HTR-8/SVneo (cell line): ENCODE measurements at places on chromosomes 6 and 20.
A peak's percentile ranks its signal among the peaks of the same experiment; 100 is the strongest.

GRCh38 chr6:106360989-106361430 lies 493 bp downstream of the CRYBG1 start:
- DNase-seq: no peak

GRCh38 chr20:25484224-25484846 lies 76.9 kb downstream of the GINS1 start:
- no peak for DNase-seq

GRCh38 chr20:44054118-44054517 lies 132.9 kb downstream of the JPH2 start:
- no peak for DNase-seq

DNA sequence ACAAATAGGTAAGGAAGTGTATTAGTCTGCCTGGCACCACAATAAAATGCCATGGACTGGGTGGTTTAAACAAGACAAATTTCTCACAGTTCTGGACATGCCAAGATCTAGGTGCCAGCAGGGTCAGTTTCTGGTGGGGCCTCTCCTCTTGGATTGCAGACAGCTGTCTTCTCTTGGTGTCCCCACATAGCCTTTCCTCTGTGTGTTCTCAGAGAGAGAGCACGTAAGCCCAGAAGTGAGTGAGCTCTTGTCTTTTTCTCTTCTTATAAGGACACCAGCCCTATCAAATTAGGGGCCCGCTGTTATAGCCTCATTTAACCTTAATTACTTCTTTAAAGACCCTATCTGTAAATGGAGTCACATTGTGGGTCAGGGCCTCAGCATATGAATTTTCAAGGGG lies 28.3 kb downstream of the SMPDL3A start:
- no peak for DNase-seq

DNA sequence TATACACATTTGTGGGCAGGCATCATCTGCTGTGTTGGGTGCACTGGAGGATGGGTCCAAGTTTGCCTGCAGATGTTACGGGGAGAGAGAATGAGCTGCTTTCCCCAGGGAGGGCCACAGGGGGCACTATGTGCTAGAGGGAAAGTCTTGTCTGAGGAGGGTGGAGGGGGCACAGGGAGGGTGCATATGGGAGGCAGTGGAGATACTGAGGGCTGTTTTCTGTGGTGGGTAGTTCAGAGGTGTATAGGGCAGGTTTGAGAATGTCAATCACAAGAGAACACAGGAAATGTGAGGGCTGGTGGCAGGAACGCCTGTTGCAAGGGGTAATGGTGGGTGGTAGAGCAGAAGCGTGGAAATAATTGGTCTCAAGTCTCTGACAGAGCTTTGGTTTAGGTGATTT lies 7.7 kb upstream of the PTPRA start:
- DNase-seq: no peak

DNA sequence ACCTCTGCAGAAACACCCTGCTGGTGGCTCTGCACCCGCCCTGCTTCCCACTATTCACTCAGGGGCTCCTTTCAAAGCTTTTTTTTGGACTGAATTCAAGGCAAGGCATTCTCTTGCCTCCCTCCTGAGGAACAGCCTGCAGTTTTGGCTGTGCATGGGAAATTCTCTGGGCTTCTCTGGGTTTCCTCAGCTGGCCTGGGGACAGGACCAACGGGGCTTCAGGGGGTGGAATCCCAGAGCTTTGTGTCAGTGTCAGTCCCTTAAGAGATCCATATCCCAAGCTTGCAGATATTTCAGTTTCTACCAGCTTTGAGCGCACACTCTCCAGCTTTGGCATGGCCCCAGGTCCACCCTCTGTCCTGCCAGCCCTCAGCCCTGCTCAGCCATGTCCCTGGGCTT lies 2.0 kb downstream of the SCRT2 start:
- DNase-seq: no peak

GRCh38 chr6:127058027-127058426 lies 60.4 kb upstream of the RSPO3 start:
- DNase-seq: peak; percentile 49

DNA sequence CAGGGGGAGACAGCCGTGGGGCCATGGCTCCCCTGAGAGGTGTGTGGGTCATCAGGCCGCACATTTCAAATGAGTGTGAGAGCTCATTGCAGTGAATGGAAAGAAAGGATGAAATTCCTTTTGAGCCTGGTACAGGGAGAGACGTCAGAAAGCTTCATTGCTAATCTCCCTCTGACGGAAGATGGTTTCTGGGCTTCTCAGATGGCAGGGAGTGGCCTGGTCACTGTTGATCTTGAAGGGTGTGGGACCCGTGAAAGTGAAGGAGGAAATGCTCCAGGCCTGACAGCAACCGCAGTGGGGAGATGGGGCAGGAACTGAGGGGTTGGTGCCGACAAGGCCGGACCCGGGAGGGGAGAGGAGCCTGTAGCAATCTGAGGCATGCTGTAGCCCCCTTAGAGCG lies 127.4 kb downstream of the MYLK4 start:
- no peak for DNase-seq

- no peak for DNase-seq
These were observed 846.4 kb upstream of the EYS start for GRCh38 chr6:66553441-66553840.

DNA sequence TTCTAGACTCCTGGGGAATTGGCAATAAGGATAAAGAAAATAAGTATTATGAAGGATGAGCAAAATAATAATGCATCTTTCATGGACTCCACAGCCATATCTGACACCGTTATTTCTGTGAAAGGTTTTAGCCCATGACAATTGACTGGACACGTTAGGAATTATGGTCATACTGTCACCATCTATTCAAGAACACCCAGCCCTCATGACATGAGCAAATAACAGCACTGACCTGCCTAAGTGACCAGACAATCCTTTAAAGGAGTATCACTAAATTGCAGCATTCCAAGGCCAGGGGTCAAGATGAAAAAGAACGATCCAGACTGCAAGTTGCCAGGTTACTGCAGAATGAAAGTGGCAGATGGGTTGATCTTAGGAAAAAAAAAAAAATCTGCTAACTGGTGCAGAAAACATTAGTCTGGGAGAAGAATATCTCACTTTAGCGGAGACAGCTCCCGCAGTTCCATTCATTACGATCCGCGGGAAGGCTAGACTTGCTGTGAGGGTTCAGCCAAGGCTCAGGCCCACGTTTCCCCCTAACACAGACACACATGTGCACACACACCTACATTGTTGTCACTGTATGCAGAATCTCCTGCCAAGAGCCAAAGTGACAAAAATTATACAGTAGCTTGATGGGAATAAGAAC lies 237.7 kb upstream of the AGPAT4 start:
- DNase-seq: no peak

DNA sequence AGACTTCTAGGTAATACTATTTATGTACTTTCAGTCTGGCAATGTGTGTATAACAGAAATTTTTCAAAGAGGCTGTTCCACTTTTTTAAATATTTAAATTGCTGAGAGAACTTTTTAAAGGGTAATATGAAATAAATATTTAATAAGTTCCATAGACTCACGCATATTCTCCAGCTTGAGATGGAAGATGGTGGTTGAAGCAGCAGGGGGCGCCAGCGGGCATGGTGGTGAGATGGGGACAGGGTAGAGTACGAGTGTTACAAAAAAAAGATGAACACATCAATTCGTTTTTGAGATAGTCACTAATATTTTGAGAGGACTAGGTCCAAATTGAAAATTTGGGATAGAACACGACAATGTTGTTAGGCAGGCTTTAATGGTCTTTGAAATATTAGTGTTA lies 68.4 kb downstream of the RSPO3 start:
- DNase-seq: no peak
